ENCODE measurements at places on chromosomes 6 and 20.

GRCh38 chr6:135306740-135307420, 125.8 kb downstream of the MYB start:
- DNase-seq: no peak

GRCh38 chr20:32010666-32011065, 428 bp downstream of the CCM2L start:
- peak; percentile 52 for DNase-seq

- no peak for DNase-seq
These were observed 112.2 kb upstream of the ARMC2 start for GRCh38 chr6:108736002-108736361.

GRCh38 chr20:63398744-63399514, 37.8 kb upstream of the CHRNA4 start:
- no peak for DNase-seq

DNA sequence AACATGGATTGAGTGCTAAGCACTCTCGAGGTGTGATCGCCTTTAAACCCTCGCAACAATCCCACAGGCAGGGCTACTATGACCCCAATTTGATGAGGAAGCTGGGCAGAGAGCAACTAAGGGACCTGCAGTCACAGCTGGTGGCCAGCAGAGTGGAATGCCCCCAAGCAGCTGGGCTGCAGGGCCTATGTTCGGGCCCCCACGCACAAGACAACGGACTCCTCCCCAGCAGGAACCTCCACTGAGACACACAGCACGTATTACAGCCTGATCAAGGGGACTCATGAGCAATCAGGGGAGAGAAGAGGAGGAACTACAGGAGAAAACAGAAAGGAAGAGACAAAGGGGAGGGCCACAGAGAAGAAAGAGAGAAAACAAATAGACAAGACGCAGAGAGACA, 21.7 kb downstream of the CST7 start:
- no peak for DNase-seq

DNA sequence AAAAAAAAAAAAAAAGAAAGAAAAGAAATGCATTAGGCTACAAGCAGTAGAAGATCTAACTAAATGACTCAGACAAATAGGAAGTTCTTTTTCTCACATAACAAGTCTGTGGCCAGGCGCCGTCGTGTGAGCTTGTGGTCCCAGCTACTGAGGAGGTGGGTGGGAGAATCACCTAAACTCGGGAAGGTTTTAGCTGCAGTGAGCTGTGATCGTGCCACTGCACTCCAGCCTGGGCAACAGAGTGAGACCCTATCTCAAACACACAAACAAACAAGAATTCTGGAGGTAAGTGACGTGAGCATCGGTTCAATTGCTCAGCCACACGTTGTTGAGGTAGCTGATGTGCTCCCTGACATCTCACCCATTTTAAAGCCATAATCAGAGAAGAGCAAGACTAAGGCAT, 37.9 kb upstream of the SLC23A2 start:
- no peak for DNase-seq

GRCh38 chr6:156729248-156729647, 47.9 kb upstream of the ARID1B start:
- DNase-seq: no peak

GRCh38 chr6:163324688-163325389, 89.7 kb upstream of the QKI start:
- DNase-seq: no peak

- DNase-seq: no peak
These were observed 61.0 kb downstream of the SOBP start for GRCh38 chr6:107550906-107551305.

GRCh38 chr6:44332585-44332984, 9.9 kb upstream of the SPATS1 start:
- DNase-seq: no peak
